Stimulated activated CD4-positive, alpha-beta T cell treated with anti-CD3 and anti-CD28 coated beads, Interleukin-4, amount 100 ng/mL, for 48 hours (primary cell): ENCODE measurements at places on chromosomes 6 and 20.

GRCh38 chr6:168393126-168393870 is 47.7 kb upstream of the SMOC2 start:
- DNase-seq: no peak

GRCh38 chr20:8812817-8813216 is 256.1 kb upstream of the PLCB4 start:
- no peak for DNase-seq

- DNase-seq: peak; percentile 58
These were observed 1.2 kb upstream of the C6orf62 start for GRCh38 chr6:24720131-24720603.

- DNase-seq: no peak
These were observed 145.3 kb upstream of the NRN1 start for GRCh38 chr6:6152060-6152459.
